ENCODE measurements at places on chromosomes 3 and 15. TPM values are rescaled to one million over a fixed set of nuclear protein-coding genes. Genes with fewer than 3 reads are reported as not detected.

The ASB14 gene
- total RNA-seq, result not detected

The BTLA gene
- 21.0 TPM for total RNA-seq

The C3orf20 gene
- total RNA-seq, result not detected

The FBXW12 gene
- 0.11 TPM for total RNA-seq

The TMEM40 gene
- total RNA-seq, result not detected

- H3K27me3 ChIP-seq, result no peaks in the 10 kb centered on the region
- peaks cover 71% of the 10 kb centered on the region for H3K4me1 ChIP-seq
- H3K4me3 ChIP-seq, result no peak overlapping the region
- H3K36me3 ChIP-seq, result no peaks in the 10 kb centered on the region
- DNase-seq, result no peak
- no peak overlapping the region for H3K27ac ChIP-seq
Observed at GRCh38 chr3:56816061-56816460, 14.3 kb upstream of the ARHGEF3 start.

DNA sequence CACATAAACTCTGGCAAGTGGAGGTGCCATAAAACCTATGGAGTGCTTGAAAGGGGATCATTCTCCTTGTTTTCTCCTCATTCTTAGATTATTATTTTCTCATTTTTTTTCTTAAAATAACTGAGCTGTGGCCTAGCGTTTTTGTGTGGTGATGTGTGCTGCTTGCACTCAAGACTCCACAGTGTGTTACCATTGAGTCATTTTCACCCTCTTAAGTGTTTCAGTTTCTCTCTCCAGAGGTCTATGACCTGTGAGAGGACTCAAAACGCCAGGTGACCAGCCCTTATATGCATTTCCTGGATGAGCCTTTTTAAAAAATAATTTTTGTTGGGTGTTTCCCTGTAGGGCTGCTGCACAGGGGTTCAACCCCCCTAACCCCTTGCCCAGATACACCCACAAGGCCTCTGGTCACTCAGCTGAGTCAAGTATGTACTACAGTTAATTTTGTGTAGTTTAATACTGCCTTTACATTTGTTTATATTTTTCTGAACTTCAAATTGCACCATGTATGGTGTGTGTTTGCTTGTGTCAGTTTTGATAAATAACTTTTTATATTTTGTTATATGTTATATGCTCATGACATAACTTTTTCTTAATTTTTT, 15.4 kb upstream of the BTLA start:
- H3K4me3 ChIP-seq, result no peak overlapping the region
- no peaks in the 10 kb centered on the region for H3K27me3 ChIP-seq
- H3K27ac ChIP-seq, result no peak overlapping the region
- DNase-seq, result peak; percentile 56

Measured in activated CD4-positive, alpha-beta T cell treated with anti-CD3 and anti-CD28 coated beads for 36 hours (primary cell).